MM.1S (cell line): ENCODE measurements at places on chromosomes 11 and 22.

- peak; percentile 56 for DNase-seq
These were observed 135.4 kb upstream of the LARGE1 start for GRCh38 chr22:34055525-34056200.

DNA sequence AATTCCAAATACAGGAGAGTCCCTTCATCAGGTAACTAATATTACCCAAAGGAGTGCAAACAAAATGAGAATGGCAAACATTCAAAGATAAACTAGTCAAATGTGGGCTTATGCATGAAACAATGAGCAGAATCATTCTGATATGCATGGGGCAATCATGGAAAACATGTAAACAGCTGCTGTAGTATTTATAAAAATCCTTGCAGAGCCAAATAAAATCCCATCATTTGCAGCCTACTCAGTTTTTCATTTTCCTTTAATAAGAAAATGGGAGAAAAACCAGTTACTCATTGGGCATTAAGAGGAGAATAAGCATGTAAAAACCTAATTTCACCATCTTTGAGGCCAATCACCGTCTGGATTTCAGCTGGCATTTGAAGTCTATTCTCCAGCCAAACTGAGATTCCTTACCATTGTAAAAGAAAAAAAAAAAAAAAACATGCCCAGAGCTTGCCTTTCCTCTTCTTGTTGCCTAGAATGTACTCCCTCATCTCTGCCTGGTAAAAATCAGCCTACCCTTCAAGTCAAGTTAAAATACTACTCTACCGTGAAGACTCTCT is 249.1 kb downstream of the TTC28 start:
- DNase-seq, result no peak

DNA sequence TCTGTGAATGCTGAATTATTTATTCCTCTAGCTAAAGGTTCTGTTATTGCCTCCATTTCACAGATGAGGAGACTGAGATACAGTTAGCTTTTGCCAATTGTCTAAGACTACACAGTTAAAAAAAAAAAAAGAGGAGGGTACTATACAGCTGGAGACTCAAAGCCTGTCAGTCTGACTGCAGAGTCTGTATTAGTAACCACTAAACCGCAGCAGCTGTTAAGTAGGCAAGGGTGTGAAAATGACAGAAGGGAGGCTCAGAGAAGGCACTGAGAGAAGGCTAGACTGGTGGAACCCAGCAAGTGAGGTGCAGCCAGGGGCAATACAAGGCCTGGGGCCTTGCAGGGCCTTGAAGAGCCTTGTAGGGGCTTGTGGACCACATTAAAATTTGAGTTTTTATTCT is 181.2 kb downstream of the CSNK2A3 start:
- DNase-seq, result peak; percentile 96

- DNase-seq, result no peak
These were observed 100.0 kb downstream of the TMEM135 start for GRCh38 chr11:87137711-87138110.

GRCh38 chr11:75428989-75429640 is 3.9 kb downstream of the KLHL35 start:
- no peak for DNase-seq

GRCh38 chr11:131845255-131845654 is 474.8 kb downstream of the NTM start:
- no peak for DNase-seq

GRCh38 chr11:84319863-84320262 is 1033.7 kb upstream of the CCDC90B start:
- no peak for DNase-seq

- DNase-seq, result no peak
These were observed 58.7 kb downstream of the DENND5A start for GRCh38 chr11:9206496-9206895.

- no peak for DNase-seq
These were observed 35.5 kb downstream of the POLR3H start for GRCh38 chr22:41508770-41509170.

- DNase-seq, result no peak
These were observed 22.0 kb downstream of the MMP20 start for GRCh38 chr11:102603091-102603490.

DNA sequence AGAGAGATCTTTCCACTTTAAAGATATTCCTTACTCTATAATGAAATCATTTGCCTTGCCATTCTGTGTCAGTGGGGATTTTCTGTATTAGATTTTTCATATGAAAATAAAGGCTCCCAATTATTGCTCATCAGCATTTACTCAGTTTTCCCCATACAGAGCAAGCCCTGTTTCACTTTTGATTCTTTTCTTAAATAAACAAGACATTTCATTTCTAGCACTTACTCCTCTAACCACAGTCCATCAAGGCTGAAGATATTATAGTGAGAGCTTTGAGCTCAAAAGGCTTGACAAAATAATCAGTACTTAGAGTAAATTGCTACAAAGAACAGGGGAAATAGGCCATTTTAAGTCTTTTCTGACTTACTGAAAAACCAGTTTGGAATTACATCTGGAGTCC is 385.1 kb downstream of the LRRC4C start:
- DNase-seq, result peak; percentile 59

DNA sequence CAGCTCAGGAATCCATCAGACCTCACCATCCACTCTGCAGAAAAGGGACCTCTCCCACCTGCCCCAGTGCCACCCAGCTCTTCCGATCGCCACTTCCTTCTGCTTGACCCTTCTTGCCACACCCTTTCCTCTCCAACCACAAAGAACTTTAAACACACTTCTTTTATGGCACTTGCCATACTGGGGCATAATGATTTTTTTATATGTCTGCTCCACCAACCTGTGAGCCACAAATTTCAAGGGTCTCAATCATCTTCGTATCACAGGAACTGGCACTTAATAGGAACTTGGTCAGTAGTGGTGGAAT is 11.7 kb upstream of the MYH9 start:
- DNase-seq, result no peak

- peak; percentile 24 for DNase-seq
These were observed 1114.2 kb upstream of the RAG2 start for GRCh38 chr11:37712251-37712650.

DNA sequence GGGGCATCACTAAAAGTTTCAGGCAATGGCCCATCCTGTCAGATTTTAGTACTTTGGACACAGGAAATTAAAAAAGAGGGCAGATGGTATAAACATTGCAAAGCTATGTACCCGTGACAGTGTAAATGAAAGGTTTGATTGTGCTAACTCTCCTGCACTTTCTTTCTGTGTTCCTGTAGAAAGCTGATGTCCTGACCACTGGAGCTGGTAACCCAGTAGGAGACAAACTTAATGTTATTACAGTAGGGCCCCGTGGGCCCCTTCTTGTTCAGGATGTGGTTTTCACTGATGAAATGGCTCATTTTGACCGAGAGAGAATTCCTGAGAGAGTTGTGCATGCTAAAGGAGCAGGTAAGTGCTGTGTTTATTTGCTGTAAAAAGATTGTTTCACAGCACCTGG is 10.3 kb downstream of the CAT start:
- peak; percentile 25 for DNase-seq

- no peak for DNase-seq
These were observed 92.3 kb downstream of the GAB2 start for GRCh38 chr11:78325274-78325781.

DNA sequence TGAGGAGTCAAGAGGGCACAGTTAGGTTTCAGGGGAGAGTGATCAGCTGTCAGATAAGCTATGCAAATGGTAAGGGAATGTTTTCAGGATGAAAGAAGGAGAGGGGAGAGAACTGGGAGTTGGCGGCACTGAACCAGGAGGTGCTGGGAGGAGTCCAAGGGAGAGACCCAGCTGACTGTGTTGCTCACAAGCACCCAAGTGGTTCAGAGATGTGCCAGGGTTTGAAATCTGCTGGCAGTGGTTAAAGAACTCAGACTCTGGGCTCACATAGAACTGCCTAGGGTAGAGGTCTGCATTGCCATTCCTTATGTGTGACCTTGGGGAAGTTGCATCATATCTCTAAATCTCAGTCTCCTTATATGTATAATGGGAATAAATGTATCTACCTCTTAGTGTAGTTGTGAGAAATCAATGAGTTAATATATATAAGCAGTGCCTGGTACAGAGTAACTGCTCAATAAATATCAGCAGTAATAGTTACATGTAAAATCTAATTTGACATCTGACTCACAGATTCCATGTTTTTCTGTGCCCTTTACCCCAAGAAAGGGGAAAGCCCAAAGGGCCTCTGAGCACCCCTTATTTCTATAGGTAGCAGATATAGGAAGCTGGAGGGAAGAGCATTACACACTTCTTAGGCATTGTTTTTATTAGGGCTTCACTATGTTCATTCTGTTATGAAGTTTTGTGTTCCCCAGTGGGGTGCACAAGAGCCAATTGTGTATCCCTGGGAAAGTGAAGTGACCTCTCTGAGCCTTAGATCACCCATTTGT is 66.9 kb upstream of the SESN3 start:
- no peak for DNase-seq

GRCh38 chr11:72240461-72241290 is 3.3 kb downstream of the PHOX2A start:
- no peak for DNase-seq

DNA sequence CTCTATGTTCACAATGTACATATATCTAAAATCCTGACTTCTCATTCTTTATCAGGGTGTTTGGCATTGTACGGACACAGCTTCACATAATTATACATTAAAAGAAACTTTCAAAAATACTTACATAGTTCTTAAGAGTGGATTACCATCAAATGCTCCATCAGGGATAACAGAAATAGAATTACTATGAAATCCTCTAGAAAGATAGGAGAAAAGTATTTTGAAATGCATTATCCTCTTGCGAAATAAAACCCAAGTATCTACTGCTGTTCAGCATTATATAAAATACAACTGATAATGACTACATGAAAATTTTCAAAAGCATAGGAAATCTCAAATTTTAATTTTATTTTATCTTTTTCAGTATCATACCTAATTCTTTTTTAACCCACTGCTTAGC is 17.8 kb upstream of the CCDC34 start:
- DNase-seq, result no peak

- peak; percentile 82 for DNase-seq
These were observed at the start of gene ZC3H12C for GRCh38 chr11:110092515-110093406. ZC3H12C (plus strand) TSS chr11:110093392; CDS start chr11:110093412, 20 bp downstream.

DNA sequence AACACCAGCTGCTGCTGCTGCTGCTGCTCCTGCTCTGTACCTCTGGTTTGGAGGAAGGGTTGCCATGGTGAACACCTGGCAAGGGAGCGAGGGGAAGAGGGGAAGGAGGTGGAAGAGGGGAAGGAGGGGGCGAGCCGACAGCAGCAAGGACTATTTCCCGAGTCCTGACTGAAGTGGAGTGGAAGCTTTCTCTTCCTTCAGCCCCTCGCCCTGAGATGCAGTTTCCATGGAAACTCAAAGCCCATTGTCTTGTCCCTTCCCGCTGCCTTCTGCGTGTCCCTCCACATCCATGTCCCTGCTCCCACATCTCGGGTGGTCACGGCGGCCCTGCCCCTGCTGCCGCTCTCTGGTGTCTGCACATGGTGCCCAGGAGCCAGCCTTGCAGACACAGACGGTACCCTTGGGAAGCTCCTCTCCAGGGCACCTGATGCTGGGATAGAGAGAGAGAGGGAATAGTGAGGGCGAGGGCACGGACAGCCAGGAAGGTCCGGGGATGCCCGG is 28.6 kb downstream of the FAM83F start:
- no peak for DNase-seq

GRCh38 chr11:61632096-61632495 is 48.1 kb upstream of the DAGLA start:
- DNase-seq, result no peak

GRCh38 chr11:125662689-125663088 is 18.0 kb downstream of the ACRV1 start:
- DNase-seq, result no peak

- DNase-seq, result no peak
These were observed 40.5 kb upstream of the RIC3 start for GRCh38 chr11:8209208-8209807.

DNA sequence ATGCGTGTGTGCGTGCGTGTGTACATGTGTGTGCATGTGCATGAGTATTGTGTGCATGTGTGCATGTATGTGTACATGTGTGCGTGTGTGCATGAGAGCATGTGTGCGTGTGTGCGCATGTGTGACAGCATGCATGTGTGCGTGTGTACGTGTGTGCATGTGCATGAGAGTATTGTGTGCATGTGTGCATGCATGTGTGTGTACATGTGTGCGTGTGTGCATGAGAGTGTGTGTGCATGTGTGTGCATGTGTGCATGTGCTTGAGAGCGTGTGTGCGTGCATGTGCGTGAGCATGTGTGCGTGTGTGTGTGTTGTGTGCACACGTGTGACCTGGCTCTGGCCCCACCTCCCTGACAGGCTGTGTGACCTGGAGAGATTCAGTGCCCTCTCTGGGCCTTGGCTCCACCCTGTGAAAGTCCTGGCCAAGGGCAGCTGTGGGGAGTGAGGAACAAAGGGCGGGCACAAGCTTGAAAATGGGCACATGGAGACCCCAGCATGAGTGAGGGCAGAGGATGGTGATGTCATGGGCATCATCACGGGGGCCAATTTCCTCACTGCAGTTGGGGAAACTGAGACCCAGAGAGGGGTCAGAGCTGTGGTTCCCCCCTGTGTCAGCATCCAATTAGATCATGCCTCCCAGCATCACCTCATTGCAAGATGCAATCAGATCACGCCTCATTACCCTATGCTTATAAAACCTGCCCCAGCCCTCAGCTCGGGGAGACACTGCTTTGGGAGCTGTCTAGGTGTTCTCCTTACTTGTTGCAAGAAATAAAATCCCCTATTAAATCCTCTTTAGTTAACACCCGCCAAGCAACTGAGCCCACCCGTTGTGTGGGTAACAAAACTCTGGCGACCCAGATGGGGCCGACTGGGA is 658 bp downstream of the ACY3 start:
- peak; percentile 39 for DNase-seq

DNA sequence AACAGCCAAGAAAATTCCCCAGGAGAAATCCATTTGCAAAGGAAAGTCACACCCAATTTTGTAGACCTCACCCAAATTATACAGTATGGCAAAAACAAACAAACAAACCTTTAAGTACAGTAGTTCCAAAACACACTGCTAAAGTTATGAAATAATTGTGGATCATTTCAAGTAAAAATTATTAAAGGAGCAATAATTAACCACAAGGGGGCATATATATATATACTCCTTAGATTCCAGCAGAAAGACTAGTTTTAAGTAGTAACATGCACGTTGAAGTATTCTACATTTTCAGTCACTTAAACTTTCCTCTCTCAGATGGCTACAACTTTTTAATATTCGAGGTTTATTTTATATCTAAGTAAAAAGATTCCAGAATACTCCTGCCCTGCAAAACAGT is 26.8 kb downstream of the RNF141 start:
- no peak for DNase-seq

- no peak for DNase-seq
These were observed 13.5 kb downstream of the MYEOV start for GRCh38 chr11:69307421-69307820.

DNA sequence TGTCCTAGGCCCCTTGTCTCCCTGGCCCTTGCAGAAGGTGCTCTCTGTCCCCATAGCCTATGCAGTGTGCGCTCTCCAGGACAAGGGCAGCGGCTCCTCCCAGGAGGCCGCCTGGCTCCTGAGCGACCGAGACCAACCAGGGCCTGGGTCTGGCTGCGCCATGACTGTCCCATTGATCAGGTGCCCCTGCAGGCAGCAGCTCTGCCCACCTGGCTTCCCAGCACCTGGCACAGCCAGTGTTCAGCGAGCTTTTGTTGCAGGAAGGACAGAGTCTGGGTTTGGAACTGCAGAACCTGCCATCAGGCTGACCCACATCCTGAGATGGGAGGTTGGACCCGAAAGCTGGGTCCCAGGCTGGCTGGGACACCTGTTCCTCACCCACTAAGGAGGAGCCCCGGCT is 1001.1 kb downstream of the BRD1 start:
- DNase-seq, result no peak

GRCh38 chr11:109775686-109776085 is 317.5 kb upstream of the ZC3H12C start:
- DNase-seq, result no peak
